ENCODE measurements at places on chromosomes 1 and 21.

- DNase-seq = no peak
Observed at GRCh38 chr1:228092342-228093049, 10.0 kb downstream of the ARF1 start.

GRCh38 chr1:178237121-178237520 lies 143.2 kb downstream of the RASAL2 start:
- no peak for DNase-seq

- DNase-seq = no peak
Observed at GRCh38 chr1:95263450-95263849, 29.4 kb downstream of the RWDD3 start.

- no peak for DNase-seq
Observed at GRCh38 chr1:85718678-85719340, 10.6 kb upstream of the ZNHIT6 start.

- DNase-seq = no peak
Observed at GRCh38 chr1:202127836-202128622, 5.3 kb downstream of the GPR37L1 start.

DNA sequence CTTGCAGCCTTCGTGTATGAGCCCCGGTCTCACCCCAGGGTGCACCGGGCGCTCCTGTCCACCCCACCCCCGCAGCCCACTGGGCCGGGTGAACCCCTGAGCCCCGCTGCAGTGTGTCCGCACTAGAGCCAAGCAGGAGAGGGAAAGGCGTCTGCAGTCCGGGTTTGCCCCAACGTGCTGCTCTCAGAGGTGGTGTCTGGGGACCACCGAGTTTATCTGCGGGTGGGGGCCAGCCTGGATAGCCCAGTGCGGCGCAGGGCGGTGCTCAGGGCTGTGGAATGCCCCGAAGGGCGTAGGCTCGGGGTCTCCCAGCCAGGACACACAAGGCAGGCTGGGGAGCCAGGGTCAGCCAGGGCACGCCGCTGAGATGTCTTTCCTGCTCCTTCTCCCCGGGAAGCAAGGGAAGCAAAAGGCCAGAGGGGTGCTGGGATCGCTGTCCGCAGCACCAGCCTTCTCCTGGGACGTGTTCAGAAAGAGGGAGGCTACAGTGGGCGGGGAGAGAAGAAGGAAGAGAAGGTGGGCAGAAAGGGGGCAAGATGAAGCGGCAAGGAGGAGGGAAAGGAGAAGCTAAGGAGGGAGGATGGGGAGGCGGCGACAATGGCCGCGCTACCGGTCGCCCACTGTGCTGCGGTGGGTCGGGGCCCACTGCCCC lies 56.6 kb downstream of the MAB21L3 start:
- no peak for DNase-seq

DNA sequence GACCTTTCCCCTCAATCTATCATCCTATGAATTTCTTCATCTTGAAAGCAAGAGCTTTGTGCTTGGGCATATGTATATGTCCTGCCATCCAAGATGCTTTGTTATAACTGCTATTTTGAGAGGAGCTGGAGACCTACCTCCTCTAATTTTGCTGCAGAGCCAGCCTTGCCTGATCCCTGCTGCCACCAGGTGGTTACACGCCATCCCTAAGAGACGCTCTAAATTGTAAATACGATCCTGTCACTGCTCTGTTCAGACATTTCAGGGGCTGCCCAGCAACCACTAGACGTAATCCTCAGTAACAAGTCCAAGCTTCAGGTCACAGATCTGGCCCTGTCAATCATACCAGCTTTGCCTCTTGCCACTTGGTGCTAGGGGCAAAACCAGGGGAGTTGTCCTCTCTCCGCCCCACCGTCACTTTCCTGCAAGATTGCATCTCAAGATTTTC lies 32.9 kb downstream of the GPA33 start:
- no peak for DNase-seq

- DNase-seq = no peak
Observed at GRCh38 chr1:36515315-36516138, 32.8 kb upstream of the CSF3R start.

GRCh38 chr1:201783058-201783457 lies 45.9 kb upstream of the IPO9 start:
- DNase-seq = no peak

All from stromal cell of bone marrow (primary cell).